Progenitor cell of endocrine pancreas (in vitro differentiated cells): ENCODE measurements at places on chromosomes 11 and 22.

DNA sequence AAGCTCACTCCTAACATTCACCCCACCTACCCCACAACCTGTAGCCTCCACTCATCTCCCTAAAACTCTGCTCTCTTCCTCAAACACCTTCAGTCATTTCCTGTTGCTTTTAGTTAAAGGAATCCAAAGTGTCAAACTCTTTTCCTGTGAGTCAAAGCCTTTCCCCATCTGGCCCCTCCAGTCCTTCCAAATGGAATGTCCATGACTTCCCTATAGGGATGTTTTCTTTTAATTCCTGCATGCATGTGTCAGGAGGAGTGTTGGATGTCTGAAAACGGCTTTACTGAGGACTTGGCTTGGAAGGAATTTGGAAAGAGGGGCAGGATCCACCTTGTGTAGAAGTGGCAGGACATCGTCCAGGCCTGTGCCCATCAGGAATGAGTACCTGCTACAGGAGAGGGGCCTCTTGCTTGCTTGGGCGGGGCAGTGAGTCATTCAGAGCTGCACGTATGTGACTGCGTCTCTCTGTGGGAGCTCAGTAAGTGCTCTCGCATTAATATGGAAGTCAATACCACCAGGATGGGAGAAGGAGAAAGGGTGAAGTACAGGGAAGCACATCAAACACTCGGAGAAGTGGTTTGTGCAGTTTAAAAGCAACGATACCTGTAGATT lies 491.9 kb downstream of the OPCML start:
- no peak for DNase-seq

DNA sequence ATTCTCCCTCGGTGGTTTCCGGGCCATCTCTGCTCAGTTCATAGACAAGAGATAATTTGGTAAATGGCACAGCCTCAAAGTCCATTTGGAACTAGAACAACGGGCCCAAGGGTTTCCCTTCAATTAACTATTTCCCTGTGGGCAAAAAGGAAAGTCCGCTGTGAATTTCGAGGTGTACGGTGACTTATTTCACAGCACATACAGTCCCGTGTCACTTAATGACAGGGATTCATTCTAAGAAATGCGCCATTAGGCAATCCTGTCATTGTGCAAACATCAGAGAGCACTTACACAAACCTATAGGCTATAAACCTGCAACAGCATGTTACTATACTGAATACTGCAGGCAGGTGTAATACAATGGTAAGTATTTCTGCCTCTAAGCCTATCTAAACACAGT lies 551.6 kb downstream of the OPCML start:
- DNase-seq = no peak

- DNase-seq = no peak
Observed at GRCh38 chr11:120747850-120748814, 236.6 kb downstream of the GRIK4 start.

DNA sequence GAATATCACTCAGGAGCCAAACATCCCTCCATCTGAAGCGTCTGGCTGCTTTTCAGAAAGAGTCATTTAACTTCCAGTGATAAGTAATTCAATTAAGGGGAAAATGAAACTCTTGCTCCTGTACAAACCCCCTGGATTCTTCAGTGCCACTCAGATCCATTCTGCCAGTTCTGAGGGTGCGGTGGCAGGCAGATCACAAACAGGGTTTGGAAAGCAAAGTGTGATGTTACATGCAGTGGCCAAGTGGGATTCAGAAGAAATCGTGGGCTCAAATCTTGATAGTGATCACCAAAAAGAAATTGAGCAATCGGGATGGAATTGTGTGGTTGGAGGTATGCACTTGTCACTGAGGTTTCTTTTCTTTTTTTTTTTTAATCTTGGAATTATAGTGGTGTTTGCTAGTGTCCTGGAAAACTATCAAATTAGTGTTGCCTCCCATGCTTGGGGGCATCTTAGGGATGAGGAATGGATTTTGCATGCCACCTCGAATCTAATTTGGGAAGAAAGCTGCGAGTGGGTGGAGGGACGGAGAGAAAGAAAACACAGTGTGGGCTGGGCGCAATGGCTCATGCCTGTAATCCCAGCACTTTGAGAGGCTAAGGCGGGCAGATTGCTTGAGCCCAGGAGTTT lies 22.5 kb upstream of the RTL6 start:
- DNase-seq = no peak

GRCh38 chr22:35835998-35836691 lies 118.5 kb downstream of the APOL5 start:
- no peak for DNase-seq

DNA sequence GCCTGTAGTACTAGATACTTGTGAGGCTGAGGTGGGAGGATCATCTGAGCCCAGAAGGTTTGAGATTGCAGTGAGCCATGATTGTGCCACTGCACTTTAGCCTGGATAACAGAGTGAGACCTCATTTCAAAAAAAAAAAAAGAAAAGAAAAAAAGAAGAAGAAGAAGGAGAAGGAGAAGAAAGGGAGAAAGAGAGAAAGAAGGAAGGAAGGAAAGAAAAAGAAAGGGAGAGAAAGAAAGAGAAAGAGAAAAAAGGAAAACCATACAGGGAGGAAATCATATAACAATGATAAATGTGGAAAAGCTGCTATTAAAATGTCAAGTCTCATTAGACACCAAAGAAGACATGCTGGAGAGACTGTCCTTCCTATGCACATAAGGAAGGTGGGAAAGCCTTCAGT lies 5.7 kb upstream of the PRDM10 start:
- DNase-seq = no peak
